LNCaP clone FGC (cell line): ENCODE measurements at places on chromosomes 11 and 22.
A peak's percentile ranks its signal among the peaks of the same experiment; 100 is the strongest.

DNA sequence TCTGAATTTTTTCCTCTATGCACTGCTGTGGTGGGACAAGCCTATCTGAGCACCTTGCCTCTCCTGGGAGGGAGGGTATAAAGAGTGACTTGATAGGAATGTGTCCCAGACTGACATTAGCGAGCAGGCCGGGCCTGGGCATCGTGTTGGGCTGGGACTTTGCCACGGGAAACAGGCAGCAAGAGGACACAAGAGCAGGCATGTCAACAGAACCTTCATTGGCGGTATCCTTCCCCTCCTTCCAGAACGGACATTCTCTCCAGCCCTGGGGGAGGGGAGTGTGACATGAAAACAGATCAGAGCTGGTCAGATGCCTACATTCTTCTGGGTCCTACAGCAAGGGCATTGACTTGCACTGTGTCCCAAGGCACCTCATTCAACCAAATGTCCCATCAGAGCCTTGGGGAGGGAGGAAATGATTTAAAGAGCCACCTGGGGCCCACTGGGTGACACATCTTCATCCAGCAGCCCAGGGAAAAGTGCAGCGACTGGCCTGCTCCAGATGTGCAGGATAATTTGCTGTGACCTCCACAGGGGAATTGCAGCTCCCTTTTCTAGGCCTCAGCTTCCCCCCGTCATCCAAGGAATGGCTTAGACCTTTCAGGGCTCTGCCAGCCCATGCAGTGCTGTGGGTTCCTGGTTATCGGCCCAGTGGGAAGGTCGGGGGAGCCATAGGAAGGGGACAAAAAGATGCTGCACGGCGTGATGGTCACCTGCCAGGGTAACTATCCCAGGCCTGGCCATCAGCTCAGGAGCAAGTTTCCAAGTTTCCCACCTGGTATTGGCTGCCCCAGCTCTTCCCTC is 21.8 kb upstream of the UVRAG start:
- DNase-seq = no peak

GRCh38 chr11:66071381-66071801 is 1.3 kb downstream of the PACS1 start:
- no peak for DNase-seq

GRCh38 chr11:58573451-58574104 is 2.1 kb downstream of the LPXN start:
- DNase-seq = peak; percentile 79

- DNase-seq = no peak
These were observed 438.9 kb downstream of the TBC1D22A start for GRCh38 chr22:47201186-47201995.

DNA sequence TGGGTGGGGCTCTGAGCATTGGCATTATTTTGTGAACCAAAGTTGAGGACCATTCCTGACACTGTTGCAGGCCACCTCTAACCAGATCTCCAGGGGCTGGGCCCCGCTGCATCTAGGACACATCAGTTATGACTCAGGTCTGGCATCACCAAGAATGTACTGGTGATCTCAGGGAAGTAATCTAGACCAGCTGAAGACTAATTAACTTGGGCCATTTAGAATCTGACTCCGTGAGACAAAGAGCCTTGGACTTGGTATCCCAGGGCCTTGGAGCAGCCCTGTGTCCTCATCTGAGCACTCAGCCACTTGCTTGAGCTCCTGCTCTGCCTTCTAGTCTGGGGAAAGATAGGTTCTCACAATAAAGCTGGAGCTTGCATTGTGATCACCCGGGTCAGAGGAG is 200.6 kb downstream of the KIRREL3 start:
- no peak for DNase-seq

- DNase-seq = no peak
These were observed 15.7 kb downstream of the SNU13 start for GRCh38 chr22:41672780-41673509.

GRCh38 chr11:63853476-63853875 is 14.6 kb downstream of the MARK2 start:
- DNase-seq = no peak

- DNase-seq = peak; percentile 18
These were observed 11.1 kb downstream of the APOL5 start for GRCh38 chr22:35728639-35729308.

DNA sequence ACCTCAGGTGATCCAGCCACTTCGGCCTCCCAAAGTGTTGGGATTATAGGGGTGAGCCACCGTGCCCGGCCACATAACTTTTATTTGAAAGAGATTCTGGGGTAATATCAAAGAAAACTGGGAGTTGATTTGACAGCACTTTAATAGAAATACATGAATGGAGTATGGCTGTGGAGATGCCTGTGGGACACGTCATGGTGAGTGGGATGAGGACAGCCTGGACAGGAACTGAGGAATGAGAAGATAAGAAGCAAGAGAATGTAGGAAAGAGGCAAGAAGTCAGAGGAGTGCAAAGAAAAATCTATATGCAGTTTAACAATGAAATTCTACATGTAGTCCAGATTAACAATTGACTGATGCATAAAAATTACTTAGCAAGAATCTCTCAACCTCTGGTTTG is 31.0 kb downstream of the SLC22A6 start:
- no peak for DNase-seq

- DNase-seq = no peak
These were observed 13.0 kb downstream of the MAML2 start for GRCh38 chr11:96329855-96330510.

DNA sequence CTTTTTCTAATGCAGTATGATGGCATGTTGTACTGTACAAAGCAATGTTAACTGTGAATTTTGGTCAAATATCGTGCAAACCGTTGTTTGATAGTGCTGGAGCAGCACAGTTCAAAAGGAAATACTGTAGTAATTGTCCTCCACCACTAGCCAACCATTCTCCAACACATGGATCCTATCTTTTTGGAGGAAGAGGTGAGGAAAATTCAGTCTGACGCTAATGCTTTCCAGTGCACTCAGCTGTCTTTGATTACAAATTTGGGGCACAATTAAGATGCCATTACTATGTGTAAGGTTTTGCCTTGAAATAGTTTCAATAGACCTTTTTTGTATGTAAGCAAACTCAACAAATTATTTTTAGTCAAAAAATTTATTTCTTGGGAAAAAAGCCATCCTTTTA is 240.5 kb upstream of the CCDC179 start:
- DNase-seq = no peak

DNA sequence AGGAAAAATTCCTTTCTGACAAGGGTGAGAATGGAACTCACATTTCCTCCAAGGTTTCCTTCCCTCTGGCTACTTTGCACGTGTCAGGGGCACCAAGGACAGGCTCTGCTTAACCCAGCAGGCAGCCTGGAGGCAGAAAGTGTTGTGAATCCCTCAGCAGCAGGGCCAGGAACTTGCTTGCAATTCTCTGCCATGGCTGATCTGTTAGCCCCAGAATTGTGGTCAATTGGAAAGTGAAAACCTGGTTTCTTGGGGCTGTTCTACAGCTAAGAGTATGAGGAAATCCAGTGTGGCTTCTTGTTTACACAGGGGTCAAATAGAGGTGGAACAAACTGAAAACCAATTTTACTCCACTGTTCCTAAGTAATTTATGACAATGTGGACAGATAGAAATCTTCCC is 38.3 kb upstream of the CEP295 start:
- DNase-seq = no peak

- DNase-seq = no peak
These were observed 265.2 kb downstream of the KCNA4 start for GRCh38 chr11:29751618-29752017.

- DNase-seq = no peak
These were observed 7.4 kb downstream of the PTPRJ start for GRCh38 chr11:47987781-47988180.

DNA sequence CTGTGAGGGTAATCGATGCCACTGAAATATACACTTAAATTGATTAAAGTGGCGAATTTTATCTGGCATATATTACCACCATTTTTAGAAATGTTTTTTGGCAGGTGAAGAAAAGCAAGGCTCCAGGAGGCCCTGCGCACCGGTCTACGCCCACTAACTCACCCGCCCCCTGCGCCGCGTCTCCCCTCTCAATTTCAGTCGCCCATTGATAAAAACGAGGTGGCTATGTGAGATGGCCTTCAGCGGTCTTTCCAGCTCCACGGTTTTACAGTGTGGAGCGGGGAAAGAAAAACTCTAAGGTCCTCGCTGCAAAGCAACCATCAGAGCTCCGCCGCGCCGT is 602 bp upstream of the AQP11 start:
- DNase-seq = no peak
